NCI-H2029 (cell line): ENCODE measurements at places on chromosomes 5 and 9.

DNA sequence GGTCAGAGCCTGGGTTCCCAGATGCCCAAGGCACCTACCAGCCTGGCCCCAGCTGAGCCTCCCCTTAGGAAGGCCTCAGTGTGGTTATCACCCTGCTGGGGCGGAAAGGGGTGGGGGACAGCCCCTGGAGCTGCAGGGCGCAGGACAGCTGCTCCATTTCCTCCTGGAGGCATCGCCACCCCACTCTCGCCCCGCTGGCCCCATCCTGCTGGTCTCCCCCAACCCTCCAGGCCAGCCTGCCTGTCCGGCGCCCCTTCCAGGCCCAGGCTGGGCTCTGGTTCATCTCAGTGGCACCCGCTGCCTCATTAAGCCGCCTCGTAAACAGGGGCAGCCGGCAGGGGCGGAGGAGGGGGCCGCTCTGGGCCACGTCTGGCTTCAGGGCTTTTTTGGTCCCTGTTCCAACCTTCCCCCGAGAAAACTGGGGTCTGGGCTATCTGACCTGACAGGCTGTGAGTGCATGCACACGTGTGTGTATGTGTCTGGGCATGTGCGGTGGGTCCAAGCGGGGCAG is 30.8 kb upstream of the ENHO start:
- no peak for DNase-seq

DNA sequence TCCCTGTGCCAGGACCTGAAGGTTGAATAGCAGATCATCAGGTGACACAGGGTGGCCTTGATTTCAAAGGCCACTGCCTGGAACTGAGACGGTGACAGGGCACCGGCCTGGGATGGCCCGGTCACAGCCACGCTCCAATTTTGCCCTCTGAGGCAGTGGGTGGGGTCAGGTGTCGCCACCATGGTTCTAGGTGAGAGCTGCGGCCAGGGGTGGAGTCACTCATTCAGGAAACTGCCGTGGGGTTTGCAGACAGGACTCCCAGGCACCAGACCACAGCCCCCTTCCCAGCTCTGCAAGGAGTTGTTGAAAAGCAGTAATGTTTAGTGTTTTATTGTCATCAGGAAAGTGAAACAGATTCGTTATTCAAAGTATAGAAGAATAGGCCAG is 17.3 kb upstream of the RNU6ATAC start:
- no peak for DNase-seq

DNA sequence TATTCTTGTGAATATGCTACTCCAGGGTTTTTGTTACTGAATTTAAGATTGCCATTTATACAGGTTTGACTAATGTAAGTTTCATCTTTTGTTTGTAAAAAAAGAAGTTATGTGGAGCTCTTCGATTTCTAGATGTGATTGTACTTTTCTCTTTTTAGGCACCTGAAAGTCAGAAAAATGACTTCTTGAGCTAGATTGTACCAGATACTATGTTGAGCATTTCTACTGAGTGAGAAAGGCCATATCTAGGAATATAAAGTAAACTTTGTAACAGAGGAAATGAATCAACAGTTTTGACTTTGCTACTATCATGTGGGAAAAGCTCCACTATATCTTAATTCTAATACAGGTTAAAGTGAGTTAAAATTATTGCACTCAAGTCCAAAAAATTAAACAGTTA is 25.1 kb downstream of the SMC5 start:
- DNase-seq: no peak

DNA sequence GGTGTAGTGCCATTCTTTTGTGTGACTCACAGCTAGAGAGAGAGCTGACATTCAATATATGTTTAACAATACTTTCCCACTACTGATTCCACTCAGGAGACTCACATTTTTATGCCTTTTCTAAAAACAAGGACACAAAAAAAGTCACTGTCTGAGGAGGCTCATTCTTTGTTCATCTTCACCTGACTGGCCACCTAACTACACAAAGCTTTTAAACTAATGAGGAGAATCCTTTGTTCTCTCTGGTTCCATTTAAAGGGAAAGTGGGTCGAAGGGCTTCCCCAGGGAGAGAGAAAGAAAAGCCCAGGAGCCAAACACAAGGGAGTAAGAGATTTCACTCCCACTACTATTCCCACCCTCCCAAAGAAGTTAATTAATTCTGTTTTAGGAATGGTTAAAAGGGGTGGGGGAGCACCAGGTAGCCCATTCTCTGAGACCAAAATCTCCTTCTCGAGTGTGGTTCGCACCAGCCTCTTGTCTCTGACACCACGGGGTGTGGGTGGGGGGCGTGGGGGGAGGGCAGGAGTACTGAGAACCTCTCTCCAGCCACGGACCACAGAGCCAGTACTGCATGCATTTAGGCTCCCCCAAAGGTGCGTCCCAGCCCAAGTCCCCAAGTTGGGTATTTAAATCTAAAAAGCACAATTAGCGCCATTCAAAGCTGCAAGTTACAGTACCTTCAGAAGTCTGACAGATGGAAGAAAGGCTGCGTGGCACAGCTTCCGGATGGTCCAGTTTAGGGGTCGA is 747 bp downstream of the TRPM3 start:
- no peak for DNase-seq

DNA sequence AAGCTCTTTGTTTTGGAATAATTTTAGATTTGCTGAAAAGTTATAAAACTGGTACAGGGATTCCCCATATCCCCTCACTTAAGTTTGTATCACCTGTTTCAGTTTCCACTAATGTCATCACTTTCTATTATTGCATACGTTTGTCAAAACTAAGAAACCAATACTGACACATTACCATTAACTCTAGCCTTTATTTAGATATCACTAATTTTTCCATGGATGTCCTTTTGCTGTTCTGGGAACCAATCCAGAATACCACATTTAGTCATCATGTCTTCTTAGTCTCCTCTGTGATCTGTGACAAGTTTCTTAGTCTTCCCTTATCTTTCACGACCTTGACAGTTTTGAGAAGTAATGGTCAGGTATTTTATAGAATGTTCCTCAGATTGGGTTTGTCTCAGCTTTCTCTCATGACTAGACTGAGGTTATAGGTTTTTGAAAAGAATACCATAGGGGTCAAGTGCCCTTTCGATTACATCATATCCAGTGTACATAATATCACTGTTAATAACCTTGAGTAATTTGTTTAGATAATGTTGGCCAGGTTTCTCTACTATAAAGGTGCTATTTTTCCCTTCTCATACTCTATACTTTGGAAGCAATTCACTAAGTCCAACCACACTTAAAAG is 51.9 kb upstream of the NMUR2 start:
- no peak for DNase-seq

- no peak for DNase-seq
These were observed 136.5 kb upstream of the LARP1 start for GRCh38 chr5:154618696-154619095.

- DNase-seq: no peak
These were observed 358.6 kb downstream of the IRX1 start for GRCh38 chr5:3954199-3954598.

GRCh38 chr5:148469501-148469935 is 85.8 kb downstream of the FBXO38 start:
- DNase-seq: peak; percentile 83

DNA sequence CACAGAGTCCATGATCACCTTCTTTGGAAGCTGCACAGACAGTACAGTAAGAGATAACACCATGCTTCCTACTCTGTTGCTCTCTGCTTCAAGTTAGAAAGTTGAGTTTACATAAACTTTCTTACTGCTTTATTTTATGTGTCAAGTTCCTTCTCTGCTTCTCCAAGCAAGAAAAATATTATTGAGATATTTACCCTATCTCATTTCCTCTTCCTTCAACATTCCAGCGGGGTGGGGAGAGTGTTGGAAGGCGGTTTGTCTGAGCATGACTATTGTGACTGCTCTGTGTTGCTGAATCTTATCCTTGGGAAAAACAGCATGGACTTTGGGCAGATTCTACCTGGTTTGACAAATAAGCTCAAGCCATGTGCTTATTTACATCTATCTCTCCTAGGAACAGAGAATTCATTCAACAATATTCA is 66.9 kb upstream of the EPB41L4A start:
- no peak for DNase-seq

GRCh38 chr5:138352071-138352721 is at the start of gene KDM3B:
Gene KDM3B, plus strand, starts transcription at chr5:138352685. Its CDS starts 111 bp downstream, at chr5:138352796.
- DNase-seq: peak; percentile 73

- DNase-seq: no peak
These were observed 287.4 kb upstream of the TARS1 start for GRCh38 chr5:33153372-33153771.

DNA sequence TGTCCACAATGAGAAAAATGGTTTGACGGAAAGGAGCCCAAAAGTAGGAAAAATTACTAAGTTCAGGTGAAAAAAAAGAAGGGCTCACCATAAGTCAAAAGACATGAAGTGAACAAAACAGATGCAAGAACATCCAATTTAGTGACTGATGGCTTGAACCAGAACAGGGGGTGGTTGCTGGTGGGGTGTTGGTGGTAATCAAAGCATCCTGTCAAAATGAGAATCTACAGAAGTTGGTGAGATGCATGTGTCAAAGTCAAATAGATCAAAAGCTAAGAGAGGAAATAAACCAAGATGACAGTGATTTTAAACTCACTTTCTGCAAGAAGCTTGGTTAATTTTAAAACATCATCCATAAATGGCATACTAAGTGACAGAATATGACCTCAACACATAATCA is 117.4 kb downstream of the MLLT3 start:
- DNase-seq: no peak

GRCh38 chr9:70829591-70830265 is 291.7 kb downstream of the TRPM3 start:
- DNase-seq: no peak

GRCh38 chr9:69391487-69391886 is 66.5 kb downstream of the ENTREP1 start:
- no peak for DNase-seq

- DNase-seq: no peak
These were observed 211.1 kb upstream of the ACTBL2 start for GRCh38 chr5:57693488-57694305.

DNA sequence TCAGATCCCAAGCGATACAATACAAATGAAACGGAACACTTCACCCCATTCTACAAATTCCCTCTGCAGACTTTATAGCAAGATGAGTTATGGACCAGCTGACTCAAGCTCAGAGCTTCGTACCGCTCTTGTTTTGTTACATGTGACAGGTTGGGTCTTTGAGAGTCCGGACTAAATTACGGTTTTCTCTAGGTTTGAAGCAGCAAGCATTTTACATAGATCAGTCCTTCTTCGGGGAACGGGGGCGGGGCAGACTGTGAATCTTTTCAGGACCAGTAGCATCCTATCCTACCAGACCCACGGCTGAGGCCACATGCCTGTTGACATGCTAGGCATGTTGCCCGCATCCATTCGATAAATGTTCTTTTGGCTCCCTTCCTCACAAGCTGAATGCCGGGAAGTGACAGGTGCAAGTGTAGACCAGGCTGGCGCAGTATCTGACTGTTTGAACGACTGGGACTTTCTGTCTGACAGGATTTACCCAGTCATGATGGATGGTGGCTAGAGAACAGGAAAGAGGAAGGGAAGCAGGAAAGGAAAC is 811.0 kb upstream of the GRAMD2B start:
- DNase-seq: peak; percentile 83

GRCh38 chr5:27598576-27598975 is 560.2 kb upstream of the CDH9 start:
- no peak for DNase-seq

DNA sequence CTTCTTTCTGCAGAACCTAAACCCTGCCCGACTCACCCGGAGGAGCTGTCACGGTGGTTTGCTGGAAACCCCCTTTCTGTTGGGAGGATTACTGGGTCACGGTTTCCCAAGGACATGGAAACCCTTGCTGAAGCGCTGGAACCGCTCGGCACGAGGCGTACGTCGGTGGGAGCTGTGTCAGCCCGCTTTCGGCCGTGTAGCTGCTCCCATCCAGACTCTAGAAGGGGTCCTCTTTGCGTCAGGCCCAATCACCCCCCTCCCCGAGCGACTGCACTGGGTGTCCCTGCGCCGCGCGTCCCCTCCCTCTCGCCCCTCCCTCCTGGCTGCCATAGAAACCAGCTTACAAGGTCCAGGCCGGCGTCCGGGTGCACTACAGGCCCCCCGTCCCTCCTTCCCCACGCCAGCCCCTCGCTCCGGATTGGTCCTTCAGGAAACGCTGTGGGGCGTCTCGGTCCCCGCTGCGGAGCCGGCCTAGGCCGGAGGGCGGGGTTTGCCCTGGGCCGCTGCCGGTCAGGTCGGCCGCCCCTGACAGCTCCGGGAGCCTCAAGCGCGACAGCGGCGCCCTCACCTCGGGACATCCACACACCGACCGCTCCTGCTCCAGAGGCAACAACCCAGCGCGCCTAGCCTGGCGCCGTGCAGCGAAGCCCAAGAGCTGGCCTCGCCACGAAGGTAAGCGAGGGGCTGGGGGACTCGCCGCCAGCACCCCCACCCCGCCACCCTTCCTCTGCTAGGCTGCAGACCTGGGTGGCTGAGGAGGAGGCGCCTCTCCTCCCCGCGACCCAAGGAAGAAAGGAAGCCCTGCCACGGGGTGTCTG is at the start of gene NIM1K:
Gene NIM1K (plus strand): TSS at position 486 of the 818 bp plus-strand sequence. CDS start 53,551 bp downstream, outside the sequence.
- DNase-seq: no peak

GRCh38 chr9:95202076-95202681 is 115.3 kb downstream of the FANCC start:
- DNase-seq: no peak

- DNase-seq: no peak
These were observed 170.4 kb downstream of the RFK start for GRCh38 chr9:76223749-76224340.

- DNase-seq: no peak
These were observed 8.4 kb upstream of the HAND1 start for GRCh38 chr5:154486427-154486866.

DNA sequence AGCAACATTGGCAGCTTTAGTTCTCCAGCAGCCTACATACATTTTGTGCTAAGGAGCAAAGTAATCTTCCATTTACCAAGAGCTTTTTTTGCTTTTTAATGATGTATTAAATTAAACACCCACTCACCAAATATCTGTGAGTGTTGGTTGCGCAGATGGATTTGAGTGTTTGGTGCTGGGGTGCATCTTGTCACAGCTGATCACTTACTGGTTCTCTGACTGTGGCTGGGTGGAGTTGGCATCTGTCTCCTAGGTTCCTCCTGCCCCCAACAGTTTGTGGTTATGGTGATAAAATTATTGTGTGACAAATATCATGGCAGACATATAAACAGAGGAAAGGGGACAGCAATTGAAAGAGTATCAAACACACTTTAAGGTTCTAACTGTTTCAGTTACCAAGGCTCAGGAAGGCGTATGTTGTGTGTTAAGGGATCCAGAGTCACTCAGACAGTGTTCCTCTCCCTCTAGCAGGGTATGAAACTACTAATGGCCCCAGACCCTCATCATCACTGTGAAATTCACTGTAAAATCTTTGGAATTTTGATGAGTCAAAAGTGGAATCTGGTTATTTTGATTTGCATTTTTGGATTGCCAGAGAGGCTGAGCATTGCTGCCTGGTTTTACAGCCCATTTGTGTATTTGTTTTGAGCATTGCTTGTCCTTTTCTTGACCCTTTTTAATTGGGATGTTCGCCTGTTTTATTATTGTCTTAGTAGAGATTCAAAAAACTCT is 81.7 kb downstream of the PDE8B start:
- no peak for DNase-seq

DNA sequence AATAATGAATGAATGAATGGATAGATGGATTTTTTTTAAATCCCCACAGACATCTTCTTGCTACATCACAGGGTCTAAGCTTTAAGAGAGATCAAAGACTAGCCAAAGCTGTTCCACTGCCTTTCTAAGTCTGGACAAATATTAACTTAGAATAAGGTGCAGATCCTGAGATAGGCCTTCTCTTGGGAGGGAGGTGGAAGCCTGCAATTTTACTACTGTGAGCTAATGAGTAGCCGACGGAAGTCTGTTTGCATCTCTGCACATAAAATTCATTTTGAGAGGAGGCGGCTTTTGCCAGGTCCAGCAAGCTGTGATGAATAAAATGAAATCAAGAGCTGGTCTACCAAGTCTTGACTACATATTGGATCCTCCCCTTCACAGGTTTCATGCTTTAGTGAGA is 484.9 kb downstream of the TMEM38B start:
- no peak for DNase-seq
